ENCODE measurements at places on chromosomes 5 and 9. TPM values are rescaled to one million over a fixed set of nuclear protein-coding genes. Genes with fewer than 3 reads are reported as not detected.

GRCh38 chr5:168844922-168845296, 265.7 kb upstream of the PANK3 start:
- DNase-seq: no peak

GRCh38 chr9:87545858-87546257, 48.2 kb downstream of the DAPK1 start:
- DNase-seq: no peak

DNA sequence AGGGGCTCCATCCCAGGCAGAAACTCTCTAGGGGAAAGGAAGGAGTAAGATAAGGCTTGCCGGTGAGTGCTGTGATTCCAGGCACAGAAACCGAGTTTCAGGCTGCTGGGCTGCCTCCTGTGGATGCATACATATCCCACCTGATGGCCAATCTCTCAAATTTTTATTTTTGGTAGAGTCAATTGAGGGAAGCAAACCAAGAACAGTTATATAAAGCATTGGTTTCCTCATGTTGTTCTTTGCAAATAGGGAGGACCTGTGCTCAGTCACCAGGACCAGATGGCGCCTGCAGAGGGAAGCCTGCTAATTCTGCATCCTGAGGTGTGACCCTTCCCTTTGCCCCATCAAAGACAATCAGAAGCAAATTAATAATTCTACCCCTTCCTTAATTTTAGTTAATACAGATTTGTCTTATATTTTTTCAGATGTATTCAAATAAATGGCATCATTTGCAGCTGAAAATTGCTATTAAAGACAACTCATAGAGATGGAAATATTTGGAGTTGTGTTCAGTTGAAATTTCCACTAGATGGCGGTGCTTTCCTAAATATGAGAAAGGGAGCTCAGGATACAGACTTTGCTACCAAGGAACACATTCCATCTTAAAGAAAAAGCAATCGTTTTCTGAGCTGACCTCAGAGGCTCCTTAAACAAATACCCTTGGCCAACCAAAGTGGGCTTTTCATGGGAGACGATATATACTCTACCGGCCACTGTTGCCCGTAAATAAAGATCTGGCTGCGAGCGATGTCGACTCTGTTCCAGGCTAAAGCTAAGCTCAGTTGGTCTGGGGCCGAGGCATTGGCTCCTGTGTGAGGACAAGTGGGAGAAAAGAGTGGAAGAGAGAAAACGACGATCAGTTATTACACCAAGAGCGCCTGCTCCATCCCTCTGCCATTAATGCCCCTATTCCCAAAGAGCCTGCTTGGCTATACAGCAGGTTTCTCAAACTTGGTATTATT, 225.7 kb upstream of the KLF9 start:
- peak; percentile 86 for DNase-seq

Gene KCNIP1
- 0.31 TPM for total RNA-seq

Gene SH3RF2
- 1.1 TPM for total RNA-seq

Gene SPATA31C1
- 0.08 TPM for total RNA-seq

DNA sequence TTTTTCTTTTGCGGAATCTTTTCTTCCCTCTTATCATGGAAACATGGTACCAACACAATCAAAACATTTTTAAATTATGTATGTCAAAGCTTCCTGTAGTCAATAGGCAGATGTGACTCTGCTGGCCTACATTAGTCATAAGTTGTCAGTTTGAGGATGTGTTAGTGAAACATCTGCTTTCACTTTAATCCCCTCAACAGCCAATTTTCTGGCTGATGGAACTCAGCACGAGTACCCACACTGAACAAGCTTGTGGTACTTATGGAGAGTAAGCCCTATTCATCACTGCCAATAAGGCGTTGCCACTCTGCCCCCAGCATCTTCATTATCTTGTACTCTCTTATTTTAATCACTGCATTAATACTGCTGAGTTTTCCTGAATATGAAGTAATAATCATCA, 1034.4 kb downstream of the CDH9 start:
- no peak for DNase-seq

Gene PRSS3
- 2.5 TPM for total RNA-seq

- peak; percentile 58 for DNase-seq
Measured at GRCh38 chr5:154485096-154485491, 7.1 kb upstream of the HAND1 start.

Gene SPINK7
- total RNA-seq: not detected

Gene NR4A3
- total RNA-seq: 0.17 TPM

Measured in GM23338 (cell line).